ENCODE measurements at places on chromosomes 4 and X.

DNA sequence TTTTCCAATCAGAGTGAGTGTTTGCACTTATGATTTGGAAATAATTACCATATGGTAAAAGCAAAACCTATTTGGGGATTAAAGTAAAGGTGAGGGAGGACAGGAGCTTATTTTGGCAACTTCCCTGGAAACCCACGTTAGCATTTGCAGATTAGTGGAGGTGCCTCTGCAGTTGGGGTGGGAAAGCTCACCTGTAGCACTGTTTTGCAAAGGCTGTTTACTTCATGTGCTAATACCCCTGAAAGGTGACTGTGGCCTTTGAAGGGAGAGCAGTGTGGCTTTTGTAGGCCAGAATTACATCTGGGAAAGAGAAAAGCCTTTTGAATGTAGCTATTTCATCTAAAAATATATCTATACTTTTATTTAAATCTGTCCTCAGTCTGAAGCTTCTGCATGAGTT is 9.4 kb downstream of the SUPT20HL1 start:
- no peak for DNase-seq

GRCh38 chrX:152259150-152259549 is 120.8 kb upstream of the MAGEA10 start:
- no peak for DNase-seq

GRCh38 chrX:18424482-18425198 is 768 bp upstream of the CDKL5 start:
- DNase-seq: peak; percentile 12

DNA sequence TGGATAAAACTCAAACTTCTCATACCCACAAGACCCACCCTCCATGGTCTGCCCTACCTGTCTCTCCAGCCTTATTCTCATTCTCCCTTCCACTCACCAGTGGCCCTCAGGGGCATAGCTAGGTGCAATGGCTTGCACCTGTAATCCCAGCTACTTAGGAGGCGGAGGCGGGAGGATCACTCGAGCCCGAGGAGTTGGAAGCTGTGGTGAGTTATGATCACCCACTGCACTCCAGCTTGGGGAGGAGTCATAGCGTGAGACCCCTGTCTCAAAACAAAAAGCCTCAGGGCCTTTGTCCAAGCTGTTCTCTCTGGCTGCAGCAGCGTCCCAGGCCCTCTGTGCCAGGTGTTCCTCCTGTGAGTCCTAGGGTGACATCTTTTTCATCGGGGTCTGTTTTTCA is 16.5 kb downstream of the TKTL1 start:
- no peak for DNase-seq

DNA sequence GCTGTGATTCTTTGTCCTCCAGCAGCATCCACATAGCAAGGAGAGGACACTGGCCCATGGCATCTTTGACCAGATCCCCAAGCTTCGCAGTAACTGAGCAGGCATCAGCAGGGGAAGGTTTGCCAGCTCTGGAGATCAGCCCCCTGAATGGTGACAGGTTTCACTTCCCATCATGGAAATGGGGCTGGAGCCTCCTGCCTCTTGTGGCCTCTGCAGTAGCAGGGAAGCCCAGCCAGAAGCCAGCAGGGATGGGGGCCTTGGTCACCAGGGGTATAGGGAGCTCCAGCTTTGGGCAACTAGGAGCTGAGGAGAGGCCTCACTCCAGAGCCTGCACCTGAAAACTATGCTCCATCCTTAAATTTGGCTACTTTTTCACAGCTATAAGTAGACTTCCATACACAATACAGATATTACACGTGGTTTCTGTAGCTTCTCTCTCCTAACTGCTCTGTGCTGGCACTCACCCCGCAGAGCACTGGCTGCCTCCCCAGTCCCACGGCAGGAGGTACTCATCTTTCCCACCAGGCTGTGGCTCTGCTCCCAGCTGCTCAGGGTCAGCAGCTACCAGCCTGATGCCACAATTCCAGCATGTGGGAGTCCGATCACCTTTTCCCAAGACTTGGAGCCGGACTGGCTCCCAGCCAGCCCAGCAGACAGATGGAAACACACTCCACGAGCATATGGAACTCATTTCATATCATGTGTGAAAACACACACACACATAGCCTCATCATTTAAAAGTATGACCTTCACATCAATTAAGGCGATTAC is 2.8 kb downstream of the TMEM271 start:
- DNase-seq: no peak

DNA sequence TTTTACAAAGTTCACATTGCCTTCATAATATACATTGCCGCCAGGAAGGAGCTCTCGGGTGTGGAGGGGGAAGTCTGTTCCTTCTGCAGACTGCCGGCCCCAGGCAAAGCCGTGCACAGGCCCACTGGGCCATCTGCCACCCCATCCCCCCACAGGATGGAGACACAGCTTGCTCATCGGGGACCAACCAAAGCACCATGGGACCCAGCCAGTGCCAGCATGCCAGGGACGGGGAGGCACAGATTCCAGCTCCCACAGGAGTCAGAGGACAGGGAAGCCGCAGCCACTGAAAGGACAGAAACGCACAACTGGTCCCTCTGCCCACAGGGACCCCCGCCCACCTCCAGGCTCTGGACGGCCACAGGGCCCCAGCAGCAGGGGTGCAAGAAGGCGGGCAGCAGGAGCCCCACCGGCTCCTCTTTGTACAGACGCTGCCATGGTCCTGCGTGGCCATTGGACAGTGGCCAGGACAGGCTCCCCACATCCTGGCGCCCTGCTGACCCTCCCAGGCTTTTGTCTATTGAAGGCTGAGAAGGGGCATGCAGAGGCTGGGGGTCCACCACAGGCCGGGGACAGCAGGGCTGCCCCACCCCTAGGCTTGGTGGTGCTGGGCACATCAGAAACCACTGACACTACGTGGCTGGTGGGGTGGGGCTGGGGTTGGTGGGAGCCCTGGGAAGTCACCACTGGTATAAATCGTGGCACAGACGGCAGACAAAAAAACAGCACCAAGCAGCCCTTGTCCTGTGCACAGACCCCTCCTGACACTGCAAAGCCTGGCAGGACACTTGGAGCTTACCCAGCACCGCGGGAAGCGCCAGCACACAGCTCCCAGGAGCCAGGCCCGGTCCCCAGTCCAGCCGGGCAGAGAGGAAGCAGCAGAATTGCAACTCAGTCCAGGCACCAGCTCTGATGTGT is 89.0 kb downstream of the FAM53A start:
- no peak for DNase-seq

DNA sequence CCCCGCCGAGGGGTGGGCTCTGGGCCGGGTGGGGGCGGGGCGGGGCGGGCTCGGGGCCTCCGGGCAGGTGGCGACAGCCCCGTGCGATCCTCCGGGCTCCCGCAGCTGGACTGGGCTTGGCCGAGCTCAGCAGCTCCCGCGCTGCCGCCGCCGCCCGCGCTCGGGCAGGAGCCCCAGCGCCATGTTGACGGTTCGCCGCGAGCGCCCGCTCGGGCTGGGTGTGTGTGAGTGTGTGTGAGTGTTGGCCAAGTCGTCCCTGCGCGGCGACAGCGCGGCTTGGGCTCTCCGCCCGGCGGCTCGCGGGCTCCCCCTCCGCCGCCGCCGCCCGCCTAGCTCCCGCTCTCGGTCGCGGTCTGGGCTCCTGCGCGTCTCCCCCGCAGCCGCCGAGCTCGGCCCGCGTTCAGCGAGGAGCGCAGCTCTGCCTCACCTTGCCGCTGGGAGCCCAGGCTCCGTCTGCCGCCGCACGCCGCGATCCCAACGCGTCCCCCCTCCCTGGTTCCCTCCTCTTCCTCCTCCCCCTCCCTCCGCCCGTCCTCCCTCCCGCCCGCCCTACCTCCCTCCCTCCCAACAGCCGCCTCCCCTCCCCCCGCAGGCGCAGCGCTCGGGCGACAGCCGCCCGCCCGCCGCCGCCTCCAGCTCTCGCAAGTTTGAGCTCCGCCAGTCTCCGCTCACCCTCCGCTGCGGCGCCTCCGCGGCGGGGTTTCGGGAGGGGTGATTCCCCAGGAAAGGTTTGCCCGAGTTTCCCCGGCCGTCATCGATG is at the start of gene BCOR:
Gene BCOR, minus strand, starts transcription at position 455 of the 760 bp plus-strand sequence. CDS start 20,029 bp downstream, outside the sequence.
- peak; percentile 82 for DNase-seq

- DNase-seq: peak; percentile 50
Observed at GRCh38 chrX:102651242-102652011, at the start of gene GPRASP1. TSS of gene GPRASP1 (plus strand) at chrX:102651483. CDS start at chrX:102653914, 2,431 bp downstream.

DNA sequence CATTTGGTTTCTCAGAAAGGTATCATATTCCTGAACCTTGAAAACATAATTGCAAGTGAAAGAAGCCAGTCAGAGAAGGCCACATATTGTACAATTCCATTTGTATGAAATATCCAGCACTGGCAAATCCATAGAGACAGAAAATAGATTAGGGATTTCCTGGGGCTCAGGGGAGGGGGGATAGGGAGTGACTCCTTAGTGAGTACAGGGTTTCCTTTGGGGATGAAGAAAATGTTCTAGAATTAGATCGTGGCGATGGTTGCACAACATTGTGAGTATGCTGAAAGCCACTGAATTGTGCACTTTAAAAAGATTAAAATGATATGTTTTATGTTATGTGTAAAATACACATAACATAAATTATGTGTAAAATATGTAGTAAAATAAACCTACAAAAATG is 10.3 kb downstream of the XPNPEP2 start:
- DNase-seq: no peak

DNA sequence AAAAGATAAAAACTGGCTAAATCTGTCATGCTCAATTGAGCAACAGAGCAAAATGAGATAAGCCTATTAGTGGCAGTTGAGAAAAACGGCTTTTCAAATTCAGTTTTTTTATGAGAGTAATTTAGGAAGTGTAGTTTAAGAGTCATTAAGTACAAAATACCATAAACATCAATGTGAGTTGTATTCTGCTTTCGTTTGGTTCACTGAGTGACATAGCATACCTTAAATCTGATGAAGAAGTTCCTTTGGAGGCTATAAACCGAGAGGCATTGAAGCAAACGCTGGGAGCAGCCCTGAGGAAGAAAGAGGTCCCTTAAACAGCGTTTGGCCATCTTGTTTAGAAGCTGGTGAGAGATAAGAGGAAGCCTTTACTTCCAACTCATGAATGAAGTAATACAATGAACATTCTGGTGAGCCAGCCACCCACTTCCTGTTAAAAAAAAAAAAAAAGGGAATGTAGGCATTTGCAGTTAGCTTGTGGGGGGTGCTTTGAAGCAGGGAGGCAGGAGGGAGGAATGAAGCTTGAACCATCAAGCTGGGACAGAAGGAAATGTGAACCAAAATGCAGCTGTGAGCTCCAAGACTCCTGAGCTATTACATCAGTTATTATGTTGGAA is 132.3 kb downstream of the ZNF330 start:
- peak; percentile 61 for DNase-seq

DNA sequence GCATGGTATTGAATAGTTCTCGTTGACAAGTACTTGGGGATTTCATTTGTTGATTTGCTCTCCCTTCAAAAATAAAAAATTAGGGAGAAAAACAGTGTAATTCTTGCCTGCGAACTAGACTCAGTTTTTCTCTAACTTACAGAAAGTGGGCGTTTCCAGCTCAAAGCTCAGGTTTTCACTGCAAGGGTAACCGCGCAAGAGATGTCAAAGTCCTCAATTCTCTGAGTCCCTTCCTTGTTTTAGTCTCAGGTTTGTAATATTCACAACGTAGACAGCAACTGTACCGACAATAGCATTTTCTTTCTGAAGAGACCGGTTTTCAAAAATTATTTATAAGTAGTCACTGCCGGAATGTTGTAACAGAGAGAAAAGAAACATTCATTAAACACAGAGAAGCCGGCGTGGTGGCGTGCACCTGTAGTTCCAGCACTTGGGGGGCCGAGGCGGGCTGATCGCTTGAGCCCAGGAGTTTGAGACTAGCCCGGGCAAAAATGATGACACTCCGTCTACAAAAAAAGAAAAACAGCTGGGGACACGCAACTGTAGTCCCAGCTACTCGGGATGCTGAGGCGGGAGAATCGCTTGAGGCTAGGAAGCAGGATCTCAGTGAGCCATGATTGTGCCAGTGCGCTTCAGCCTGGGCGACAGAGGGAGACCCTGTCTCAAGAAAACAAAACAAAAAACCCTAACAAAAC is 774 bp downstream of the ZCCHC4 start:
- peak; percentile 16 for DNase-seq

- DNase-seq: no peak
Observed at GRCh38 chr4:147965873-147966272, 234.0 kb downstream of the ARHGAP10 start.

GRCh38 chrX:7941390-7942042 is 14.3 kb upstream of the PNPLA4 start:
- DNase-seq: peak; percentile 2

GRCh38 chrX:7993873-7994272 is 66.7 kb upstream of the PNPLA4 start:
- DNase-seq: no peak

GRCh38 chr4:147714575-147715401 is 17.1 kb upstream of the ARHGAP10 start:
- peak; percentile 90 for DNase-seq

GRCh38 chrX:51461053-51462044 is 35.0 kb downstream of the NUDT11 start:
- DNase-seq: peak; percentile 26

DNA sequence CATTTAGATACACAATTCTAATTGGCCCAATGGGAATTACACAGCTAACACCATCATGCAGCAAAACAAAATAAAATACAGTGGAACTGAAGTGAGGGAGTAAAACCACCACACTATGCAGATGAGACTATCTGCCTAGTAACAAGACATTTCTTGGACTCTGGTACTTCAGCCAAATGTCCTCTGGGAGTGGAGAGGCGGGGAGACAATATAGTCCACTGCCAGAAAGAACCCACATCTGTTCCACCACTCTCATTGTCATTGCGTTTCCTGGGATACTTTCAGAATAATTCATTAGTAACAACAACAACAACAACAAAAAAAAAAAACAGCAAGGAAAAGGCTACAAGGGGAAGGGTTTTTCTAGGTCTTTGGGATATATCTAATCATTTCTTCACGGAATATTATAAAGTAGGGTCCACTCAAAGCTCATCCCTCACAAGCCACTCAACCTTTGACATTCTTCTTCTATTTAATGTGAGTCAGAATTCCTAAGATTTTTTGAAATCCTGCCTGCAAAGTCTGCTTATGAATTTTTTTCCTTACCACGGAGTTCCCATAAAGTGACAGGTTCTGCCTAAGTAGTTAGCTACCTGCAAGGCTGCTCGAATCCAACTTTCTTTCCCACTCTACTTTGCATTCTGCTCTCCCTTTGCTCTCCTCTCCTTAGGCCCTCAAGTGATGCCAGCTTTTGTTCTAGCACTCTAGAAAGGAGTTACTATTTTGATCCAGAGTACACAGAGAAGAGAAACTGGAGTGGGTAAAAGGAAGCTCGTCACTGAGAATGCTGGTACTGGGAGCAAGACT is 254.6 kb downstream of the CHIC1 start:
- peak; percentile 9 for DNase-seq
